MCF 10A (cell line): ENCODE measurements at places on chromosomes 5 and 9. TPM values are rescaled to one million over a fixed set of nuclear protein-coding genes. Genes with fewer than 3 reads are reported as not detected.
A peak's percentile ranks its signal among the peaks of the same experiment; 100 is the strongest.

- H3K27me3 ChIP-seq = no peaks in the 10 kb centered on the region
- no peak overlapping the region for H3K4me3 ChIP-seq
- H3K4me1 ChIP-seq = no peaks in the 10 kb centered on the region
- H3K36me3 ChIP-seq = peaks cover 8% of the 10 kb centered on the region
- no peak overlapping the region for H3K27ac ChIP-seq
Observed at GRCh38 chr9:114033397-114034103, 44.5 kb downstream of the AMBP start.

DNA sequence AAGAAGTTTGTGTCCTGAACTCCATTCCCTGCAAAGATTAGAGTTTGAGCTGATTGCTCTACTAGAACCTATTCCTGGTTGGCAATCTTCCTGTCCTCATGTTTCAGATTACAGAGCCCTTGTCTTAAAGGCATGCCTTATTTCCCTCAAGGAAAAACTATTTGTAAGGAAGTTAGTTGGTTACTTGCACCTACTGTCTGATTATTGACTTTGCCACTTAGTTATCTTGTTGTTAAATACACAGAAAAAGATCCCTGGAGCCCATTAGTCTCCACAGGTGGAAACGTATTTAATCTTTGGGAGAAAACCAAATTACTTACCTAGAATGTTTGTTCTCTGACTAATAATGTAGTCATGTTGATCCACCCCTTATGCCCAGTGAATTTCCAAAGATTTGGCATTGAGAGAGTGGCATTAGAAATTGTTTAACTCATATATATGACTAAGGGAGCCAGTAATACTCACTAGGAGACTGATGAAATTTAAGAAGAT lies 132.3 kb upstream of the ELL2 start:
- H3K27me3 ChIP-seq = no peaks in the 10 kb centered on the region
- H3K4me1 ChIP-seq = peaks cover 28% of the 10 kb centered on the region
- H3K27ac ChIP-seq = peak overlapping the region; percentile 1
- DNase-seq = peak; percentile 90
- H3K36me3 ChIP-seq = no peaks in the 10 kb centered on the region

DNA sequence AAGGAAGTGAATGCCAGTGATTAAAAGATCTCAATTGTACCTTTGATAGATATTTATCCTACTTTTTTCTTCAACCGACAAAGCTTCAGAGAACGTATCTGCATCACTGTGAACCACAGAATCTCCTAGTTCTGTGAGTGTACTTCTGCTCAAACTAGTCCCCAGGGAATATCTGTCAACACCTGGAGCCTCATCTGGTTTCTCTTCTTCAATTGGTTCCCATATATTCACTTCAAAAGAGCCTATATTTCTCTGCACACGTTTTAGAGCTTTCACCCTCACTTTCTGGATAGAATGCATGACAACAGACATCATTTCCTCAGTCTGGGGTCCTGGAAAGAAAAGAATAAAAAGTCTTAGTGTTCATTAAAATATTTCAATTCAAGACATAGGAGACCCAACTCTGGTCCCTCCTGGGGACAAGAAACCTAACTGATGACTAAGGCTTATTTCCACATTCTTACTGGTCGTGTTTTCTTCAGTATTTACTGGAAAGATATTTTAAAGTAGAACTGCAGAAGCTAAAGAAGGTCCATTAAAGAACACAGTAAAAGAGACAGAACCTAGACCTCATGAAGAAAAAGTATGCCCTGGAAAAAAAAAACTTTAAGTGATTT lies 64.3 kb downstream of the CPLANE1 start:
- H3K27ac ChIP-seq = no peak overlapping the region
- H3K36me3 ChIP-seq = peaks cover 56% of the 10 kb centered on the region
- H3K4me3 ChIP-seq = no peak overlapping the region
- H3K4me1 ChIP-seq = no peaks in the 10 kb centered on the region
- H3K27me3 ChIP-seq = no peaks in the 10 kb centered on the region
- DNase-seq = no peak

DNA sequence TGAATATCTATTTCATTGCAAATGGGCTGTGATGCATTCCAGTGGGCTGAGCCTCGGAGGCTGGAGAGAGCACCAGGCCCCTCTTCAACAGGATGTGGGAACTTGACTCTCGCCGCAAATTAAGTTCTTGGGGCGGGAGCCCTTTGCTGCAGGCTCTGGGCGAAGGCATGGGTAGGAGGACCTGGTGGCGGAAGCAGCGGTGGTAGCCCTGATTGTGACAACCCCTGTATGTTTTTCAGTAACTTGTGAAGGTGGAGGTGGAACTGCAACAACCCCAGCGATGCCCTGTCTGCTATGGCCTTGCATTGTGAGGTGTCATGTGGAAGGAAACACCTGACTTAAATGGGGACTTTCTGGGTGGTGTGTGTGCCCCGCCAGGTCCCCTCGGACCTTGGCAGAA lies 9.4 kb downstream of the FYB1 start:
- H3K4me3 ChIP-seq = no peak overlapping the region
- no peak for DNase-seq
- H3K4me1 ChIP-seq = no peaks in the 10 kb centered on the region
- no peaks in the 10 kb centered on the region for H3K36me3 ChIP-seq

DNA sequence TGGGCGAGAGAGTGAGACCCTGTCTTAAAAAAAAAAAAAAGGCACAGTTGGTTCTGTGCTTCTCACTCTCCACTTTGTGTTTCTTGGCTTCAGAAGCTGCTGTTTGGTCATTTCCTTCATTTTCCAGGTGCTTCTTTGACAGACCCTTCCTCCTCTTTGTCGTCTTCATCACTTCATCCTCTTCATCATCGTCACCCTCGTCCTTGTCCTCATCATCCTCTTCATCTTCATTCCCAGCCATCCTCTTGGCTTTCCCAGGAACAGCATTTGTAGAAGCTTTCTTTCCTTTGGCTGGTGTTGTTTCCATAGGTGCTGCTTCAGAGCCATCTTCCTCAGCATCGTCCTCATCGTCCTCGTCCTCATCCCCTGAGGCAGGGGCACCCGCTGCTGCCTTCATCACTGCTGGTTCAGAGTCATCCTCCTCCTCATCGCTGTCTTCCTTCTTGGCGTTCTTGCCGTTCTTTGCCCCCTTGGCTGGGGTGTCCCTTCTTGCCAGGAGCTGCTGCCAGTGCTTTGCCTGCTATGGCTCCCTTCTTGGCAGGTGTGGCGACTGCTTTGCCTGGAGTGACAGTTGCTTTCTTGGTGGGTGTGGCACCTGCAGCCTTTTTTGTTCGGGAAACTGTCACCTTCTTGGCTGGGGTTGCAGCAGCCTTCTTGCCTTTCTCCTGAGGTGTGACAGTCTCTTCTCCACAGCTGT lies 7.1 kb downstream of the RABL6 start:
- DNase-seq = no peak
- peaks cover 45% of the 10 kb centered on the region for H3K36me3 ChIP-seq
- no peaks in the 10 kb centered on the region for H3K27me3 ChIP-seq
- H3K4me3 ChIP-seq = no peak overlapping the region

- no peak overlapping the region for H3K27ac ChIP-seq
- H3K4me3 ChIP-seq = no peak overlapping the region
- H3K27me3 ChIP-seq = no peaks in the 10 kb centered on the region
- H3K4me1 ChIP-seq = no peaks in the 10 kb centered on the region
Observed at GRCh38 chr5:94700592-94700991, 82.1 kb downstream of the SLF1 start.

DNA sequence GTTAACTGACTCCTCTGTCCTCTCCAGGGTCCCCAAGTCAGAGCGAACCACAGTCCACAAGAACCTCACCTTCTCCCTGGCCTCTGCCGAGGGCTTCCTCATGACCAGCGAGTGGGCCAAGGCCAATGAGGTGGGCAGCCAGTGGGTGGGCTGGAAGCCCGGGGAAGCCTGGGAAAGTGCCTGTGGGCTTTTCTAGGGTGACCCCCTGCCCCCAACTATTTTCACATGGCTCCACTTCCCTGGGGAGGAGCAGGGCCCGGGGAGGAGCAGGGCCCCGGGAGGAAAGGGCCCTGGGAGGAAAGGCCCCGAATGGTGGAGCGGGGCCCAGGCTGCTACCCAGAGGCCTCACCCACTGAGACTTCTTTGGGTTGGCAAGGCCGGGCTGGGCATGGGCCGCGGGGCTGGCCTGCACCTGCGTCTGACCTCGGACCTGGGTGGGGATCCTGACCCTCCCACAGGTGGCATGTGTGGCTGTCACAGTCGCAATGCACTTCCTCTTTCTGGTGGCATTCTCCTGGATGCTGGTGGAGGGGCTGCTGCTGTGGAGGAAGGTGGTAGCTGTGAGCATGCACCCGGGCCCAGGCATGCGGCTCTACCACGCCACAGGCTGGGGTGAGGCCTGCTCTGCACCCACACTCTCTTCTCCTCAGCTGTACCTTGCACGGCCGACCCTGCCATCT lies 17.9 kb downstream of the ADGRD2 start:
- no peak overlapping the region for H3K4me3 ChIP-seq
- peaks cover 16% of the 10 kb centered on the region for H3K27me3 ChIP-seq
- H3K4me1 ChIP-seq = no peaks in the 10 kb centered on the region
- H3K27ac ChIP-seq = no peak overlapping the region
- no peaks in the 10 kb centered on the region for H3K36me3 ChIP-seq

- no peak for DNase-seq
- H3K27ac ChIP-seq = no peak overlapping the region
- H3K27me3 ChIP-seq = no peaks in the 10 kb centered on the region
- H3K36me3 ChIP-seq = no peaks in the 10 kb centered on the region
Observed at GRCh38 chr9:108142504-108143201, 653.1 kb upstream of the KLF4 start.

GRCh38 chr9:4904322-4905134 lies 80.5 kb upstream of the JAK2 start:
- H3K4me1 ChIP-seq = peaks cover 5% of the 10 kb centered on the region
- H3K27me3 ChIP-seq = peaks cover 22% of the 10 kb centered on the region
- peak overlapping the region; percentile 42 for H3K27ac ChIP-seq
- H3K4me3 ChIP-seq = no peak overlapping the region
- DNase-seq = peak; percentile 87
- no peaks in the 10 kb centered on the region for H3K36me3 ChIP-seq

DNA sequence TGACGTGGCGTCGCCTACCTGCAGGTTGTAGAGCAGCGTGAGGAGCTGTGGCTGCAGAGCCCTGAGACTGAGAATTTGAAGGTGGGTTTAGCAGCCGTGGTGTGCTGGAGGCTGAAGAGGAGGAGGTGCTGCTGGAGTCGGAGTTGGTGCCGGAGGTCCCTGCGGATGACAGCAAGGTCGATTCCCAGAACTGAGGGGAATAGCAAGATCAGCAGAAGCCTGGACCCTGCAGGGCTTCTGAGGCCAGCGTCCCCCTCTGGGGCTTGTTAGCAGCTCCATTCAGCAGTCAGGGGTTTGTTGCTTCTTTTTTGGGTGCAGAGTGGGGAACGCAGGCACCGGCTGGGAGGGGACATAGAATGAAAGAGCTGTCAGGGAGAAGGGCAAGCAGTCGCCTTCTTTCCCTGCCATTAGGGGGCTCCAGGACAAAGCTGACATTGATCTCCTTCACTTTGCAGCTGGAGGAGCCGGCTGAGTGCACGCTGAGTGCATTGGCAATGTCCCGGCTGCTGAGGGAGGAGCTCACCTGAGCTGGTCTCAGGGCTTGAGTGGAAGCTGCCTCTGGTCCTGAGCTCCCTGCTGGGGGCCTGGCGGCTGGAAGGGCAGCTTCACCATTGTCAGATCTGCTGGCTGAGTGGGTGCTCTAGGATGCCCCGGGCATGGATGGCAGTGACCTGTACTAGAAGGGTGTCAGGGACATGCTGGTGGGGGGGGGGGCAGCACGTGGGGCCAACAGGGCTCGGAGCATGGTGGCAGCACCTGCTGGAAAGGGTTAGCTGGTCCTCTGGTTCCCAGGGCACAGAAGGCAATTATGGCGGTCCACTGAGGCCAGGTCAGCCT lies 20.8 kb downstream of the OBP2B start:
- peak; percentile 13 for DNase-seq
- H3K27ac ChIP-seq = no peak overlapping the region
- H3K4me3 ChIP-seq = no peak overlapping the region
- H3K4me1 ChIP-seq = peaks cover 5% of the 10 kb centered on the region

- no peaks in the 10 kb centered on the region for H3K4me1 ChIP-seq
- no peak overlapping the region for H3K27ac ChIP-seq
- DNase-seq = no peak
- H3K36me3 ChIP-seq = no peaks in the 10 kb centered on the region
Observed at GRCh38 chr5:77210964-77211690, 647 bp downstream of the PDE8B start.

GRCh38 chr5:179865491-179866240 lies 7.0 kb upstream of the MRNIP start:
- no peak overlapping the region for H3K4me3 ChIP-seq
- no peaks in the 10 kb centered on the region for H3K27me3 ChIP-seq
- H3K4me1 ChIP-seq = peaks cover 7% of the 10 kb centered on the region
- DNase-seq = peak; percentile 32

DNA sequence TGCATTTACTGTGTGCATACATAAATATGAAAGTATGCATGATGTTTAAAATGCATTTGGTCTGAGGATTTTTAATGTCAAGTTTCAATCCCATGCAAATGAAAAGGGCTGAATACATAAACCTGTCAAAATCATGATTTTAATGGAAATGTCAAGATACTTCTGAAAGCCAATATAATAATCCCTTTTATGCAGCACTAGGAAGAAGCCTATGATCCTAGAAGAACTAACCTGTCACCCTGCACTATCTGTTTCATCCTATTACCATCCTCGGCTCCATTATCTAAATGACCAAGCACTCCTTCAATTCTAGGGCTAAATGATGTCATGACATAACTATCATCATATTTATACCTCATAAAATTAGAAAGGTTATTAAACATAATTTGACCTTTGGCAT lies 2229.4 kb upstream of the WWC1 start:
- H3K4me1 ChIP-seq = no peaks in the 10 kb centered on the region
- no peaks in the 10 kb centered on the region for H3K27me3 ChIP-seq
- H3K36me3 ChIP-seq = no peaks in the 10 kb centered on the region
- no peak overlapping the region for H3K27ac ChIP-seq
- no peak for DNase-seq

- no peaks in the 10 kb centered on the region for H3K36me3 ChIP-seq
- peaks cover 46% of the 10 kb centered on the region for H3K27me3 ChIP-seq
- no peaks in the 10 kb centered on the region for H3K4me1 ChIP-seq
- DNase-seq = no peak
- no peak overlapping the region for H3K27ac ChIP-seq
Observed at GRCh38 chr9:20382460-20383071, 239.7 kb downstream of the MLLT3 start.

GRCh38 chr9:126864771-126865170 lies 4.3 kb downstream of the ZBTB34 start:
- DNase-seq = no peak
- no peak overlapping the region for H3K4me3 ChIP-seq
- H3K4me1 ChIP-seq = peaks cover 21% of the 10 kb centered on the region
- H3K27ac ChIP-seq = no peak overlapping the region
- H3K27me3 ChIP-seq = no peaks in the 10 kb centered on the region

The IFNA21 gene
- not detected in 2 replicates for total RNA-seq

The CKMT2 gene
- not detected in 2 replicates for total RNA-seq

The UBE2QL1 gene
- total RNA-seq = not detected in 2 replicates
